ENCODE measurements at places on chromosomes 11 and 22. TPM values are rescaled to one million over a fixed set of nuclear protein-coding genes. Genes with fewer than 3 reads are reported as not detected.

HBG2 gene
- total RNA-seq = not detected

SYCE3 gene
- total RNA-seq = 0.37 TPM

CRYBB2 gene
- not detected for total RNA-seq

MTCH2 gene
- 70.1 TPM for total RNA-seq

OR4D11 gene
- not detected for total RNA-seq

FDXACB1 gene
- total RNA-seq = 1.3 TPM

MICALL1 gene
- 11.5 TPM for total RNA-seq

PACSIN3 gene
- total RNA-seq = 18.2 TPM

CST6 gene
- not detected for total RNA-seq

TIGD3 gene
- total RNA-seq = 0.14 TPM

MS4A6E gene
- total RNA-seq = not detected

B3GAT1 gene
- total RNA-seq = 0.09 TPM
